ENCODE measurements at places on chromosomes 1 and 21.

DNA sequence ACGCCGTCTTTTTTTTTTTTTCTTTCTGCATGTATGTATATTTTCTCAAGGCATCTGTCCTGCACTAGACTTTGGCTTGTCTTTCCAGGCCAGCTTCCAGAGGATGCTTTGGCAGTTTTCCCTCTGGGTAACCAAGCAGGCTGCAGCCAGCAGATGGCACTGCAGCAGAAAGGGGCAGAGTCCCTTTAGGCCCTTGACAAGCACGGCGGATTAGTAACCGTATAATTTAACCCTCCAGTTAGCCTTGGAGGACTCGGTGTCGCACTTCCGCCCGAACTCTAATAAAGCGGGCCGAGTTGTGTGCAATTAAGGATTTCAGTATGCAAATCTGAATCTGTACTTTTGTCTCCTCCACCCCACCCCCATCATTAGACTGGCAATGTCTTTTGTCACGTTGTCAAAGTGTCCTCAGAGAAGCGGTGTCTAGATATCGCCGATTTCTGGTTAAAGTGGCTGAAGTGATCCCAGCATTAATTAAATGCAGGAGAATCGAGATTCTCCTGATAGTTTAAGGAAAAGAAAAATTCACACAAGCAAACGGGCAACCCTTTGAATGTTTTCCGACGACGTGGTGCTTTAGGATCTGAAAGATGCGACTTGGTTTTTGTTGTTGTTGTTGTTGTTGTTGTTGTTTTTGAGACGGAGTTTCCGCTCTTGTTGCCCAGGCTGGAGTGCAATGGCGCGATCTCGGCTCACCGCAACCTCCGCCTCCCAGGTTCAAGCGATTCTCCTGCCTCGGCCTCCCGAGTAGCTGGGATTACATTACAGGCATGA lies 1.1 kb upstream of the TMEM167B start:
- DNase-seq, result peak; percentile 92

DNA sequence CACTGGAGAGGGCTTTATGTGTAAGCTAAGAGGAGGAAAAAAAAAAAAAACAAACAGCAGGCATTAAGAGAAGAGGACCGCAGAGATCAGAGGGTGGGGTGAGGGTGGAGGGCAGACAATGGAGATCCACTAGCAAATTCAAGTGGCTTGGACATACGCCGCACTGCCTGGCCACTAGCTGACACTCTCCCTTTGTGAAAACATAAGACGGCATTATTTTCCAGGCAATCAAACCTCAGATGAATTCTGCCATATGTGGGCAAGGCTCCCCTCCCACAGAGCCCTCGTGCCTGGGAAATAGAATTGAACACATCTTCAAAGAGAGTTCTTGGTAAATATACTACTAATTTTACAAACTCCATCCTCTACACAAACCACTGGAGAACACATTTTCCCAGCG lies 53.6 kb downstream of the ERG start:
- DNase-seq, result no peak

- no peak for DNase-seq
Measured at GRCh38 chr1:5379176-5379759, 613.0 kb downstream of the NPHP4 start.

DNA sequence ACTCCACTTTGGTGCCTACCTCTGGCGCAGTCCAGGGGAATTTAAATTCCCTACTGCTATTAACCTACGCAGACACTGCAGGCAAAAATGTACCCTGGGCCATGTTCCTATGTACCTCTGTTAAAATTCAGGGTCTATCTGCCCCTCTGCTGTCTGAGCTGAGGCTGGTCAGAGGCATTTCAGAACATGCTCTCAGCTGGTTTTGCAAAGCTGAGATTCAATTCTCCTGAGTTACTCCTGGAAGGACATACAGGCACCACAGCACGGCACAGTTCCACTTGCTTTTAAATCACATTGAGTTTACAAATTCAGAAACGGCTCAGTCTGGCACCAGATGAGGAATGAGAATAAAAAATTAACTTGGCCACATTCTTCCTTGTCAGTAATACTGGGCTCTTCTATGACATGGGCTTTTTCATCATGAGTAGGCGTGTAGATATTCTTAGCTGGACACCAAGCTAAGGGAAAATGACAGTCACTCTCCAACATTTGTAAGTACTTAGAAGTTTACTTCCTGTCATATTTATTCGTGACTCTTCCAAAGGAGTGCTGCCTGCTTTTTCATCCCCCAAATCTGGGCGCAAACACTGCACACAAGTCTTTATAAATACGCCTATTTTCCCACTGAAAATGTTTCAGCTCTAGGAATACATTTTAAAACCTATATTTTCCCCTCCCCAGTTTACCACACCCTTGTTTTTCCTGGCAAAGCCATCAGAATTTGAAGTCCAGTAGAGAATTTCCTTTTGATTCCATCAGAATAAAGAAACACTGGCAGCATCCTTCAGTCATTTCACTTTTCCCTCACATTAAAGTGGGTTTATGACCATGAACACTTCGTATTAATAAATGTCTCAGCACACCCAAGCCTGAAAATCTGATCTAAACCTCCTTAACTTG lies 1.9 kb downstream of the C1orf198 start:
- no peak for DNase-seq

DNA sequence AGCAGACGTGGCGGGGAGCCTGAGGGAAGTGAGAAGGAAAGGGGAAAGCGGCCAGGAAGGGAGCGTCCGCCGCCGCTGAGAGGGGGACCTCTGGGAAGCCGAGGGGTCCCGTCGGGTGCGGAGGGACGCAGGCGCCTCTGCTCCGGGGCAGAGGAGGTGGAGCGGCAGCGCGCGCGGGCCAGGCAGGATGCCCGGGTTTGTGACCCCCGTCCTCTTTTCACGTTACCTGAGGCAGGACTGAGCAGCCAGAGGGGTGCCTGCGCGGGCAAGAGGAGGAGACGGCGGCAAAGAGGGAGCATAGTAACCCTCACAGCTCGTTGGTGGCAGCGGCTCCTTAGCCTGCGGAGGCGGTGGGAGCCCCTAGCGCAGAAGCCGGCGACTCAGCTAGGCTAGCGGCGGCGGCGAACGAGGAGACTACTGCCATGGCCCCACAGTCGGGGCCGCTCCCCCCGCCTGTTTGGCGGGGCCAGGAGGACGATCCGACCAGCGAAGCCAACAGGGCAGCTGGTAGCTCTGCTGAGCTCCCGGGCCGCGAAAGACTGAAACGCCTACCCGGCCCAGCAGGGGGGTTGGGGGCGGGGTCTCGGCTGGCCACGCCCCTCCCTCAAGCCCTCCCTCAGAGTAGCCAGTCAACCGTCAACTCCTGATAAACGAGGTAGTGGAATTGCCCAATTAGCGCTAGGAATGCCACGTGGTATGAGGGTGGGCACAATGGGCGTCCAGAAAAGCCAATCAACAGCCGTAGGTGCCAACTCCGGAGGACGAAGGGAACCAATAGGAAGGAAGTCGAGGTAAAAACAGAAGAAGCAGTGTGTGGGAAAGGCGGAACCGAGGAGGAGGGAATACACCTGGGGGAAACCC lies at the start of gene TESK2:
TESK2 (minus strand) TSS at position 538 of the 861 bp plus-strand sequence. CDS start 33,378 bp downstream, outside the sequence.
- DNase-seq, result peak; percentile 99

DNA sequence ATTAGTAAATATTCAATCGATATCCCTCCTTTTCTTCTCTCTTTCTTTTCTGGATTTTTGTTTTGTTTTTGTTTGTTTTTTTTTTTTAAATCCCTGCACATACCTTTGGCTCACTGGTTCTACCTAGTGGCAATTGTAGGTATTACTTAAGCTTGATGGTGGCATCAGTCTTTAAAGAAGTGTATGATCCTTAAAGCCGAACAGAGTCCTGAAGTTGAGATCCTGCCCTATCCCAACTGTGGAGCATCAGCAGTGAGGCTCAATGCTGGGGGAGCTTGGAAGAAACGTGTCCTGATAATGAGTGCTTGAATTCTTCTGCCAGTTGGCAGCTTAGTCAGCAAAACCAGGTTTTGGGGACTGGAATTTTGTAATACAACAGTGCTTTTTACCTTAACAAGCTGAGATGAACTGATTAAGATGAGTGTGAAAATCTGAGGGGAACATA lies 60.8 kb downstream of the FASLG start:
- no peak for DNase-seq

- no peak for DNase-seq
Measured at GRCh38 chr1:37714689-37715088, 22.4 kb downstream of the CDCA8 start.

- no peak for DNase-seq
Measured at GRCh38 chr1:185974367-185975170, 240.4 kb downstream of the HMCN1 start.

GRCh38 chr1:153626904-153627714 lies at the start of gene S100A13:
Gene S100A13, minus strand, starts transcription at chr1:153627505. Its CDS starts 1,033 bp downstream, at chr1:153626472.
- peak; percentile 84 for DNase-seq

DNA sequence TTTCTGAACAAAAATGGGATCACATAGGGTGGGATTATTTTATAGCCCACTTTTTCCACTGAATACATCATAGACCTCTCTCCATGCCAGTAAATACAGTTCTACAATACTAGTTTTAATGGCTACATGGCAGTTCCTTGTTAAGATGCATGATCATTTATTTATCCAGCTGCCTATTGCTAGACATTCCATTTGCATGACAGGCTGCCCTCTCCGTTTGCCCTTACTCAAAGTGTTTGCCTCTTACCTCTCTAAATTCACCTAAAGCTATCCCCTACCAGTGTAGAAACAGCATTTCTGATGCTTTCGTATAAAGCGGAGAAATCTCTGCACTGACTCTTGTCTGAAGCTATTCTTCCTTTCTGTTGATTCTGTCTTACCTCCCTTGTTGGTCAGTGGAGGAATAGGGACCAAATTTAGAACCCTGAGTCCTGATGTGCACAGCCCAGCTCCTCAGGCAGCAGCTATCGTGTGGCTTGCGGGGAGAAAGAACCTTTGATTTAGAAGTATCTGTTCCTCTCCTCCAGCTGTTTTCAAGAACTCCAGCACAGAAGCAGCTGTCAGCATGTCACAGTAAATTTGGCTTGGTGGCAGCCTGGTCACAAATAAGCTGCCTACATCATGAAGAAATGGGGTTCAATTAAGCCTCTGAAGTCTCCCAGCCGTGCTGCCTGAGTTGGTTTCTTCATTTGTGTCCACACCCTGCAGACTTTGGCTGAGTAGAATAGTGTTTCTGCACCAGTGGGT lies 337.3 kb downstream of the PRDM2 start:
- DNase-seq, result no peak

DNA sequence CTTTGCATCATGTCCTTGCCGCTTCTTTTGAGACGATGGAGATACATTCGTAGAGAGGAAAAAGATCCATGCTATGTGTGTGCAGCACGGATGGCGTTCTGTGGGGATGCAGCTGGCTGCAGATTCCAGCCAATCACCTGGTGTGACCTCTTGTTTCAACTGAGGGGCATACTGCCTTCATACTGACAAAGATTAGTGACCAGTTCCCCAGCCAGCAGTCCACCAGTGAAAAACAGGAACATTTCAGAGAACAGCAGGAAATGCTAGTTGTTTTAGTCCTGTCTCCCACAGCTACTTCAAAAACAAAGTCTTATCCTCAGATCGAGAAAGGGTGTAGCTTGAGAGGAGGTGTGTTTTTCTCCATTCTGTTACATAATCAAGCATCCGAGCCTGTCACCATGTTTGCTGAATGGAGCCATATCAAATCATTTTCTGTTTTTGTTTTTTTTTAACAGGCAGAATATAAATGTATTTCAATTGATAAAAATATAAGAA lies 255.7 kb upstream of the FMN2 start:
- DNase-seq, result no peak

- DNase-seq, result no peak
Measured at GRCh38 chr1:4797016-4797410, 142.6 kb downstream of the AJAP1 start.

- no peak for DNase-seq
Measured at GRCh38 chr1:23475134-23475628, 8.8 kb downstream of the ASAP3 start.

GRCh38 chr1:184974056-184974836 lies at the start of gene NIBAN1:
Gene NIBAN1, minus strand, starts transcription at chr1:184974508. Its CDS starts 152 bp downstream, at chr1:184974356.
- peak; percentile 65 for DNase-seq

DNA sequence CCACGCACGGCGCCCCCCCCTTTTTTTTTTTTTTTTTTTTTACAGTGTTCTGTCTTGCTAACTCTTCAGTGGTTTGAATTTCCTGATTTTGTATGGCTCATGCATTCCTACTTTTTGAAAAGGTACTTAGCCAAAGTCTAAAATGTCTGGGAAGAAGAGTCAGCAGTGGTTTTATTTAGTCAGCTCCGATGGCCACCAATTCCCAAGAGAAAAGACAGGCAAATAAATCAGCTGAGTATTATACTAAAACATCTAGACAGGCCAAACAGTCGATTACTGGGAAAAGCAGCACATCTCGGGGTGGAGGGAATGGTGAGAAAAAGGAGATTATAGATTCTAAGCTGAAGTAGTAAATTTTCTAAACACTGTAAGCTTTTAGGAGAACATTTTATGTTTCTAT lies 192.5 kb upstream of the ZRANB2 start:
- DNase-seq, result no peak

- DNase-seq, result no peak
Measured at GRCh38 chr1:3795453-3796214, 664 bp downstream of the LRRC47 start.

GRCh38 chr21:35138665-35139381 lies 89.7 kb upstream of the RUNX1 start:
- DNase-seq, result no peak

DNA sequence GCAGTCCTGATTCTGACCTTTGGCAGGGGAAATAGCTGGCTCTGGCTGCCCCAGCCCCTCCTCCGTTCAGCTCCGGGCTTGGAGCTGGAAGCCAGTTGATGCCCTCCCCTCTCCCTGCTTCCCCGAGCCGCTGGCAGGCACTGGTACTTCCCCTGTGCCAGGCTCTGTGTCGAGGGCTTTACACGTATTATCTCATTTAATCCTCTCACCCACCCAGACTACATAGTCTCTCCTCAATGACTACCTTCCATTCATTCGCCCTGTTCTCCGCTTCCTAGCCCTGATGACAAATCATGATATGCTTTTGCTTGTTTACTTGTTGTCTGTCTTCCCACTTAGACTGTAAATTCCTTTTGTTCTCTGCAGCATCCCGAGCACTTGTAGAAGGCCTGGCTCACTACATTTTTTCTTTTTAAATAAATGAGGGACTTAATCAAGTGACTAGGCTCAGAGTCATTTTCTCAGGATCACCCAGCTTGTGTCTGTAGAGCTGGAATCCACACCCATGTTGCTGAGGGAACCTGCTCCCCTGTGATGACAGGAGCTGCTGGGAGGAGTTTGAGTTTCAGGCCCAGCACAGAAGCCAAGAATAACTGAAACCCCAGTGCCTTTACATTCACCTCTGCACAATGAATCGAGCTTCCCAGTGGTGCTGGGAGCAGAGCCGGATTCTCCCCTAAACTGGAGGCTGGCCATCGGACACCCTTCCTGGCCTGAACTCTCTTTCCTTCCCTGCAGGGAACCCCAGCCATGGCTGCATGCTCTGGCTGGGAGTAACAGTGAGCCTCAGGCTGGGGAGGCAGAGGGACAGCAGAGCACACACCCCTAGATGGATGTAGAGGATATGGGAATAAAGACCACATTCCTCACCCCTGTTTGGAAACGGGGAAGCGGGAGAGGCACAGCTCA lies 58.3 kb downstream of the UBIAD1 start:
- DNase-seq, result no peak

GRCh38 chr1:225865514-225865913 lies 16.7 kb downstream of the TMEM63A start:
- DNase-seq, result no peak

DNA sequence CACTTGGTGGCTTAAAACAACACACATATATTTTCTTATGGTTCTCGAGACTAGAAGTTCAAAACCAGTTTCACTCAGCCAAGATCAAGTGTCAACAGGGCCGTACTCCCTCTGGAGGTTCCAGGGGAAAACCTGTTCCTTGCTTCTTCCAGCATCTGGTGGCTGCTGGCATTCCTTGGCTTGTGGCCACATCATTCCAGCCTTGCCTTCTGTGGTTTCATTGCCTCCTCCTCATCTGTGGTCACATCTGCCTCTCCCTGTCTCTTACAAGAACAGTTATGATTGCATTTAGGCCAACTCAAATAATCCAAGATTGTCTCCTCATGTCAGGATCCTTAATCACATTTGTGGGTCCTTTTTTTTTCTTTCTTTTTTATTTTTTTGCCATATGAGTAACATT lies 240.7 kb upstream of the HOOK1 start:
- no peak for DNase-seq
